Activated T-helper 1 cell treated with Interleukin-2 at 50 U/mL for 16 hours (primary cell): ENCODE measurements at places on chromosomes 3 and 15.

GRCh38 chr15:65195548-65195923 lies 10.4 kb upstream of the CLPX start:
- DNase-seq, result no peak

DNA sequence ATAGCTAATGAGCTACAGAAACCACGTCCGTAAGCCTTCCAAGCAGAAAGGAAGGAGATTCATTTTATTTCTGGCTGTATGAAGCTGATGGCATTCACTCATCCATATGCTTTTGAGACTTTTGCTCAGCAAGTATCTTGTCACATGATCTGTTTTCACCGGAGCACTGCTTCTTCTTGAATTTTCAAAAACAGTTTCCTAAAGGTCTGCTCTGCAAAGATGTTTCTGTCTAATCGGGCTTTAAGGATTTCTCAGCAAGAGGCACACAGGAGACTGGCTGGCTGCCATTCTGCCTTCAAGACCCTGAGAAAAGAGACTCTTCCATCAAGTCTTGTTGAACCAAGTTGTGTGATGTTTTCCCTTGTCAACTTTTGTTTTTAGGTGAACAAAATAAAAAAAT lies 289.6 kb upstream of the LYSMD4 start:
- no peak for DNase-seq

DNA sequence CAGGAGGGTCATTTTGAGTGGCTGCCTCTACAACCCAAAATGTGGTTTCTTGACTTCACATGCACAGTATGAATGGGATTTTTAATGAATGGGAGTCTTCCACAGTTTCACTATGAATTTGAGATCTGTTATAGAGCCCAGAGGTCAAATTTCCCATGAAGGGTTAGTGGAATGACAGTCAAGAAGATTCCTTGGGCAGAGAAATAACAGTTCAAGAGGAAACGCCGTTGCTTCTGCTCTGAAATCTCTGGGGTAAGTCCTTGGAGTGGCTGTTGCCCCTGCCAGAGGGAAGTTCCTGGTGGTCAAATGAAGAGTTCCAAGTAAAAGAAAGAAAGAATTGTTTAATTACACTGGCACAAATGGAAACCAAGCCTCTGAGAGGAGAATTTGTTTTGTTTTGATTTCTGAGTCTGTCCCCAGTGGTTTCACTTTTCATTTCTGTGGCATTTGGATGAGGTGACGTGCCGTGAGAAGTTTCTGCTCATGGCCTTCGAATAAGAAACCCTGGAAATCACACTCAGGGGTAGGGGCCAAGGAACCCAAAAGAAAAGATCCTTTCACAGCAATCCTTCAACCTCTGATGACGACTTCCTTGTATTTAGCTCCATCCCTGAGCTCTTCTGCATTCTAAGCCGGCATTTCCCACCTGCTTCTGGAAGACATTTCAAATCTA lies 77.5 kb upstream of the IL12A start:
- DNase-seq, result no peak

DNA sequence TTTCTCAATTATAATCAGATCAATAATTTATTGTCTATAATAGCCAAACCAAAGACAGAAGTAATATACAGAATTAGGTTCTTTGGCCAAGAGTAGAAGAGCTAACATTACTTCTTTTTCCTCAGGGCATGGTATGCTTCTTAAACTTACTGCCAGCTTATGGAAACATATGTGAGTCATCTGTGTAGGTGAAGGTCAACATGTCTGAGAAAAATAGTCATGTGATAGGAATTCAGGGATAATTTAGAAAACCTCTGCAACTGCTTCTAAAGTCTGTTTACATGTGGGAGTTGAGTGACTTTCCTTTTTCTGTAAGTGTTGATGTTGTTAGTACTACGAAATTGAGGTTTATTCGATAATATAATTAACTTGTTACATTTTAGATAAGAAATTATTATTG lies 19.2 kb upstream of the MAP6D1 start:
- no peak for DNase-seq

DNA sequence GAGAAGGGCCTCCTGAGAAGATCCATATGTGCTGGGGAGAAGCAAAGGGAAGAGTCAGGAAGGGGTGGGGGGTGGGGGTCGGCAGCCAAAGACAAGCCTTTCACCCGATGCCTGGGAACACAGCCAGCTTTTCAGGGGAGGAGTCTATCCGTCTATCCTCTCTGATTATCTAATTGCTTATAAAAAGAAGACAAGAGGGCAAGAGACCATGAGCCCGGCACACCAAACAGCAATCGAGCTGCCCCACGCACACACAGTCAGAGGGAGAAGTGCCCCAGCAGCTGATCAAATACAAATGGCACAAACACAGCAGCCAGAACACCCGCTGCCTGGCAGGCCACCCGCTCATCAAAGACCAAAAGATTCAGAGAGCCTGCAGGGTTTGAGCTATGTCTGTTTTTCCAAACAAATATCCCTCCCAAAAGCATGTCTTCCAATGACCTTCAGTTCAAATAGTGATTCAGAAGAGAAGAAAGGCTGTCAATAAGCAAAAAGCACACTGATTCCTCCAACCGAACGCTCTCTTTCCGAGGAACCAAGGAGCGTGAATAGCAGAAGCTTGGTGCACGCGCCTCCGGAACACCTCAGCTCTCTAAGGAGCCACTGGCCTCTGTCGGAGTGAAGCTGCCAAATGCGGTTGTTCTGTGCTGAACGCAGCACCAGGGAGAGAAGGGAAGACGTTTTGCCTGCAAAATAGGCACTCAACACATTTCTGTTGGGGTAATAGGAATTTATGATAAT lies 419.2 kb downstream of the OCA2 start:
- no peak for DNase-seq

DNA sequence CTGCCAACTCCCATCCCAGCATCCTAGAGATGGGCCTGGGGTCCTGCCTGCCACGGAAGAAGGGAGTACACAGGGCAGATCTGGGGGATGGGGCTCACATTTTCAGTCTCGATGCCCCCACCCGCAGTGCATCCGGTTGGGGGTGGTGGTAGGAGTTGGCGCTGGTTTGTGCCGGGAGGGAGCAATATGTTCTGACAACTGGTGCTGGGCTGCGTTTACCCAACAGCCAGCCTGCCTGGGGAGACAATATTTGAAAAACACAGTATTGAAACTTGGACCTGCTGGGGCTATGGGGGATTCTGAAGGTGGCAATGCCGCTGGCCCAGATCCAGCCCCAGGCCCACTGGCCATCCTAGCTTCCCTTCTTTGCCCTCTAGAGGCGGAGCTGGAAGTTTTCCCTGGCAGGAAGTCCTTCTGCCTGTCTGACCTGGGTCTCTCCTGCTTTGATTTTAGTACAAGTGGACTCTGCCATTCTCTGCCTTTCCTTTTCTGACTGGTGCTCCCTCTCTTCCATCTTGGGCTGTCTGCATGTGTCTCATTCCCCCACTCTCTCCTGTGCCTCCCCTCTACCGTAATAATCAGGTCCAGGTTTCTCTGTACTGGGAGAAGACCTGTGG lies 3.5 kb downstream of the SEMA3F start:
- DNase-seq, result no peak

DNA sequence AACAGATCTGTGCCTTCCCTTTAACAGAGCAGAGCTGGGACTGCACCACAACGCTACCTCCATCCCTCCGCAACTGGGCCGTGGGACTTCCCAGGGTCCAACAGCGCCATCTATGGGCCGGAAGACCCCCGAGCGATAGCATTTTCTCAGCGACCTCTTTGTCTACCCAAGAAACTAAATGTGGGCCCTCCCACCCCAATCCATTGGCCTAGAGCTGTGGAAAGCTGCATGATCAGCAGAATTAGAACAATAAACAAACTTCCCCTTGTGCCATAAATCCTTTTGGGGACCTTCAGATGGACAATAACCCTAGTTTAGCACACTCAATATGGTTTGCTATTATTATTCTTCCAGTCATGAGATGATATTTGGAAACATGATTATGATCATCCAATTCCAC lies 74.8 kb upstream of the NTRK3 start:
- no peak for DNase-seq

- no peak for DNase-seq
Measured at GRCh38 chr3:52481819-52482521, 13.2 kb upstream of the STAB1 start.

GRCh38 chr3:193730511-193730910 lies 137.5 kb downstream of the OPA1 start:
- no peak for DNase-seq

- no peak for DNase-seq
Measured at GRCh38 chr3:125128861-125129501, 73.2 kb upstream of the HEG1 start.

DNA sequence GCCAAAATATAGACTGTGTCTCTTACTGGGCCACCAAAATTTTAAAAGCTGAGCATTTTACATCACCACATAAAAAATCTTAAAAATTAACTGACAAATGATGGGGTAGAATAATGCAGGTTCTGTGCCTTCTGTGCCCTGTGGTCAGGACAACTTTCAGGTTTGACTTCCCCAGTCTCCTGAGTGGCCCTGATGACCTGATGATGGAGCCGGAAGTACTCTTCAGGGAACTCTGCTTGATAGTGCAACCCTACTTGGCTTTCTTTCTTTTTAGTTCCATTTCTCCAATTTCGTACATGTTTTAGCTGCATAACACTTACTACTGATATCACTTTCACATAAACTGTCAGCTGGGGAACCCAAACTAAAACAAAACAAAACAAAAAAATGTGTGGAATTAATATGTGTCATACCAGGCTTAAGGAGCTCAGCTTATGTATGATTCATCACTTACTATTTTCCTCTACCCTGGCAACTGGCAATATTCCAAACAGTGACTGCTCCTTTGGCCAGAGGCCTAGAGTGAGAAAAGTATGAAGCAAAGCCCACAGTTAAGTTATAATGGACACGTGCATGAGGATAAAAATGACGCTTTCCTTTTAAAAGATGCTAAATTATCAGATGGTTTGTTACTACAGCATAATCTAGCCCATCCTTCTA lies 194.3 kb downstream of the BCHE start:
- DNase-seq, result no peak

GRCh38 chr15:83554558-83554957 lies 99.4 kb upstream of the ADAMTSL3 start:
- DNase-seq, result no peak

- DNase-seq, result no peak
Measured at GRCh38 chr3:69524816-69525215, 138.9 kb upstream of the FRMD4B start.
